T-helper 17 cell (primary cell): ENCODE measurements at places on chromosomes 12 and 14. TPM values are rescaled to one million over a fixed set of nuclear protein-coding genes. Genes with fewer than 3 reads are reported as not detected.

DNA sequence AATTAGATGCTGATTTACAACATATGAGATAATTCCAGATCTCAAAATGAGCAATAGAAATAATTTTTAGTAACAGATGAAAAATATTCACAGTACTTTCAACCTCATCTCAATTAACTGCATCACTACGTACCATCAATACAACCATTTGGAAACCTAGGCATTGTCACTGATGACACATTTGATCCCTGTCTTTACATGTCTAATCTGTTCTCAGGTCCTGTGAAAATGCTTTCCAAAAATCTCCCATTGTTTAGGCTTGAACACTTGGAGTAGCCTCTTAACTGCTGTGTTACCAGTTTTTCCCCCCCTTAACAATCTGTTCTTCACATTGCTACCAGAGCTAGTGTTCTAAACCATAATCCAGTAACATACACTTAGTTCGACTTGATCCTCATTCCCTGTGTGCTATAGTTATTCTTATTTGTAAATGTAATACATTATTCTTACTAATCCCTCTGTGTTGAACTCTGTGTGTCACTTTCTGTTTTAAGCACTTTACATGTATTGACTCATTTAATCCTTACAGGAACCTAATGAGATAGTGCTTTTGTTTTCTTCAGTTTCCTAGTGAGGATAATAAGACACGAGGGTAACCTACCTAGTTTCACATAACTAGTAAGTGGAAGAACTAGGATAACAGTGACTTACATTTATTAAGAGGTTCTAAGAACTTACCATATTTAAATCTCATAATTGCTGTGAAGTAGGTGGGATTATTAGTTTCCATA lies 41.7 kb downstream of the LARP4 start:
- DNase-seq: no peak

DNA sequence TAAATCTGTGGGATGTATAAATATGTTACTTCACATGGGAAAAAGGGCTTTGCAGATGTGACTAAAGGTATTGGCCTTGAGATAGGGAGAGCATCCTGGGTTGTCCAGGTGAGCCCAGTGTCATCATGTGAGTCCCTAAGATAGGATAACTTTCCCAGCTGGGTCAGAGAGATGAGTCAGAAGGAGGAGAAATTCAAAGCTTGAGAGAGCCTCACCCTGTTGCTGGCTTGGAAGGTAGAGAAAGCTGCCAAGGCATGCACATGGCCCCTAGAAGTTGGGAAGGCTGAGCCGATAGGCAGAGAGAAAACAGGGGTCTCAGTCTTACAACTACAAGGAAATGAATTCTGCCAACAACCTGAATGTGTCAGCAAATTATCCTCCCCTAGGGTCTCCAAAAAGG lies 213.0 kb downstream of the ADGRD1 start:
- no peak for DNase-seq

GRCh38 chr12:27549236-27549800 lies 25.3 kb downstream of the PPFIBP1 start:
- DNase-seq: no peak

GRCh38 chr14:38578278-38578681 lies 322.4 kb upstream of the CLEC14A start:
- DNase-seq: no peak

DNA sequence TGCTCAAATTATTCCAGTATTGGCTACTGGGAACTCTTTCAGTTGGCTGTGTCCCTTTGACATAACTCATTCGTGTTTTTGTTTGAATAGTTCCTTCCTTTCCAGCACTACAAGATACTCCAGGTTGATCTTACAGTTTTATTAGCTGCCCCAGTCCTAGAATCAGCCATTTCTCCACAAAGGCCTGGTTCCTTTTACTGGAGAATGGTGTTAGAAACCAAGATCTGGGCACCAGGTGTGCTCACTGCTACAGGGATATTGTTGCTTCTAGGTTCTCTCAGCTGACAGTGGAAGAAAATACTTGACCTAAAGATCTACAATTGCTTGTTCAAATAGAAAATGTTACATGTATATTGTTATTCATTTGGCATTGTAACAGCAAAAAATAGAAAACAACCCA lies 21.9 kb downstream of the CDK17 start:
- no peak for DNase-seq

Gene PTHLH
- not detected for total RNA-seq

Gene VASH1
- total RNA-seq: 16.8 TPM

Gene TTC9
- 8.2 TPM for total RNA-seq
